ENCODE measurements at places on chromosomes 6 and 20. TPM values are rescaled to one million over a fixed set of nuclear protein-coding genes. Genes with fewer than 3 reads are reported as not detected.

The CCM2L gene
- total RNA-seq = not detected

The IFNGR1 gene
- 18.7 TPM for total RNA-seq

The PMEPA1 gene
- total RNA-seq = 1.1 TPM

The VSTM2L gene
- not detected for total RNA-seq

The WFDC12 gene
- not detected for total RNA-seq

The TOMM6 gene
- total RNA-seq = 202 TPM

The CST5 gene
- total RNA-seq = not detected

The HCRTR2 gene
- total RNA-seq = not detected

The PLCB4 gene
- total RNA-seq = not detected

The SGK2 gene
- total RNA-seq = 0.40 TPM

The SNHG17 gene
- total RNA-seq = 40.8 TPM

The CTAGE9 gene
- not detected for total RNA-seq

The IMPG1 gene
- not detected for total RNA-seq

The C6orf118 gene
- not detected for total RNA-seq

The SLC29A1 gene
- 38.5 TPM for total RNA-seq

The TSBP1 gene
- not detected for total RNA-seq

The EFCAB8 gene
- total RNA-seq = 1.2 TPM

The BPI gene
- total RNA-seq = not detected

The RIMS1 gene
- not detected for total RNA-seq

The TNFRSF6B gene
- 1.0 TPM for total RNA-seq

The PCK1 gene
- not detected for total RNA-seq

The STMND1 gene
- not detected for total RNA-seq

The TRIM38 gene
- total RNA-seq = 27.6 TPM

The SFTA2 gene
- total RNA-seq = not detected

The BNIP5 gene
- not detected for total RNA-seq

The PRSS16 gene
- total RNA-seq = 1.1 TPM

The GCNT2 gene
- 5.5 TPM for total RNA-seq

The SLC17A1 gene
- not detected for total RNA-seq

The PI3 gene
- total RNA-seq = not detected

The KCNK5 gene
- 4.8 TPM for total RNA-seq

The HLA-C gene
- 1,446 TPM for total RNA-seq

The LCA5 gene
- 0.05 TPM for total RNA-seq

The KIF25 gene
- not detected for total RNA-seq

The PLTP gene
- total RNA-seq = 0.82 TPM

The SLC24A3 gene
- total RNA-seq = not detected

The FABP7 gene
- not detected for total RNA-seq

The FRMD1 gene
- total RNA-seq = not detected

The TTLL9 gene
- not detected for total RNA-seq

The PTCRA gene
- not detected for total RNA-seq

The RNF182 gene
- not detected for total RNA-seq

The MUCL3 gene
- not detected for total RNA-seq

The TAGAP gene
- 67.9 TPM for total RNA-seq

The OLIG3 gene
- total RNA-seq = not detected

The SCRT2 gene
- total RNA-seq = not detected

The PDE7B gene
- 0.57 TPM for total RNA-seq

The SOX12 gene
- total RNA-seq = 5.6 TPM

The PI16 gene
- total RNA-seq = 13.5 TPM

The NRSN1 gene
- total RNA-seq = not detected

The SIRPB1 gene
- total RNA-seq = 4.5 TPM

The SLC17A9 gene
- total RNA-seq = 12.6 TPM

The C6orf132 gene
- not detected for total RNA-seq

The PPP1R16B gene
- 63.6 TPM for total RNA-seq

The TBC1D7 gene
- 20.0 TPM for total RNA-seq

The TIAM2 gene
- total RNA-seq = 5.6 TPM

The DAAM2 gene
- not detected for total RNA-seq

The DZANK1 gene
- total RNA-seq = 1.7 TPM

The OPRM1 gene
- total RNA-seq = not detected
